Anterior cingulate cortex (tissue), 58 donors: ENCODE measurements at places on chromosomes 5 and 9.

DNA sequence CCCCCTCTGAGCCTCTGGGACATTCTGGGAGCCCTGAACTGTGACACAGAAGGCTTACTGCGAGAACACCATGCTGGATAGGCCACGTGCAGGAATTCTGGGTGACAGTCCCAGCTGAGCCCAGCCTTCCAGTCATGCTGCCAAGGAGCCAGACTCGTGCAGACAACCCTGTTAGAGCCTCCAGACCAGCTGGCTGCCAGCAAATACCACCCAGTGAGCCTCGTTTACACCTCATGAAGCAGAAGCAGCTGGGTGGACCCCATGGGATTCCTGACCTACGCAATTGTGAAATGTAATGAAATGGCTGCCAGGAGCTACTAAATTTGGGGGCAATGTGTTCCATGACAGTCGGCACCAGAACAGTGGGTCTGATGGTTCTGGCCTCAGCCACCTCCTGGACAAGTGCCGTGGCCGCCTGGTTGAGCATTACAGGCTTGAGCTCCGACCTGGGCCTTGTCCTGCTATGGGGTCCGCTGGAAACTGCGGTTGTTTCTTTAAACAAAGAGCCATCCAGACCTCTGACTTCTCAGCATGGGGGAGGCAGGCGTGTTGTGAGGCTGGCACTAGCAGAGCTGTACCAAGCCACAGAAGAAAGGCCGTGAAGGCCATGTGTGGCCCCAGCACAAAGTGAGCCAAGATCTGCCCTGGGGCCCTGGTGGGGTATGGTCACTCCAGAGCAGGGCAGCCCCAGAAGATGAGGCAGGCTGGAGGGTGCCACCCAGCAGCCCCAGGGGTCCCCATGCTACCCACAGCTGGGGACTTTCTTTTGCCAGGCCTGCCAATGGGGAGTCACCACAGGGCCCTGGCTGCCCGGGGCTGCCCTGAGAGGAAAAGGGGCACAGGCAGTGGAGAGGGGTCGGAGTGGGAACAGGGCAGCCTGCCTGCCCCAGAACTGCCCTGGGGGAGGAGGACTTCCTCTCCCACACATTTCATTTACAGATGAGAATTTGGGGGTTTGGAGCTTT, 19.3 kb upstream of the RXRA start:
- DNase-seq: no peak

DNA sequence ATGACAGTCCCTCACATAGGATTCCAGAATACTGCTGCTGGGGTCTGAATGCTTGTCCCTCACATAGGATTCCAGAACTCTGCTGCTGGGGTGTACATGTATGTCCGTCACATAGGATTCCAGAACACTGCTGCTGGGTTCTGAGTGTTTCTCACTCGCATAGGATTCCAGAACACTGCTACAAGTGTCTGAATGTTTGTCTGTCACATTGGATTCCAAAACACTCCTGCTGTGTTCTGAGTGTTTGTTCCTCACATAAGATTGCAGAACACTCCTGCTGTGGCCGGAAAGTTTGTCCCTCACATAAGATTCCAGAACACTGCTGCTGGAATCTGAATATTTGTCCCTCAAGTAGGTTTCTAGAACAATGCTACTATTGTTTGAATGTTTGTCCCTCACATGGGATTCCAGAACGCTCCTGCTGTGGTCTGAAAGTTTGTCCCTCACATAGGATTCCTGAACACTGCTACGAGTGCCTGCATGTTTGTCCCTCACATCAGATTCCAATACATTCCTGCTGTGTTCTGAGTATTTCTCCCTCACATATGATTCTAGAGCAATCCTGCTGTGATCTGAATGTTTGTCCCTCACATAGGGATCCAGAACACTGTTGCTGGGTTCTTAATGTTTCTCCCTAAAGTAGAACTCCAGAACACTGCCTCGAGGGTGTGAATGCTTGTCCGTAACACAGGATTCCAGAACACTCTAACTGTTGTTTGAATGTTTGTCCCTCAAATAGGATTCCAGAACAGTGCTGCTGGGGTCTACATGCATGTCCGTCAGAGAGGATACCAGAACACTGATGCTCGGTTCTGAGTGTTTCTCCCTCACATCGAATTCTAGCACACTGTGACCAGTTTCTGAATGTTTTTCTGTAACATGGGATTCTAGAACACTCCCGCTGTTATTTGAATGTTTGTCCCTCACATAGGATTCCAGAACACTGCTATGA, 200.4 kb downstream of the FOXD4L6 start:
- DNase-seq: no peak

GRCh38 chr5:178196281-178196812, 8.0 kb upstream of the HNRNPAB start:
- DNase-seq: no peak

GRCh38 chr9:105515811-105516413, 42.0 kb upstream of the FKTN start:
- no peak for DNase-seq

- DNase-seq: no peak
These were observed 73.3 kb upstream of the TBCA start for GRCh38 chr5:77849308-77849900.

GRCh38 chr9:127245637-127246164, 18.9 kb upstream of the GARNL3 start:
- DNase-seq: no peak

DNA sequence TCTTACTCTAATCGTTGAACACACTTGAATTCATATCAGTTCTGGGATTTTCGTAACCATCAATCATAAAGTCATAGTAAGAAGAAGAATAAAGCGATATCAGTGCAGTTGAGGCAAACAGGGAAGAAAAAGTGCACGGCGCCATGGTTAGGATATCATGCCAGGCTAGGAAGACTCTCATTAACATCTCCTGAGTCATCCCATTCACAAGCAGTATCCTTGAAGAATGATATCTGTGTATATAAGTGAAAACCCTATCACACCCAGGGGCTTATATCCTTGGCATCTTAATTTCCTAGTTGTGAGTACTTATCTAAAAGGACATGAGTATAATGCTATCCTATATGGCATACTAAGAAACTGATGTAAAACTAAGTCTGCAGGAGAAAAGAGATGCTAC, 38.6 kb downstream of the NFIB start:
- no peak for DNase-seq

- DNase-seq: no peak
These were observed 37.3 kb downstream of the ARHGAP26 start for GRCh38 chr5:142807372-142807911.

DNA sequence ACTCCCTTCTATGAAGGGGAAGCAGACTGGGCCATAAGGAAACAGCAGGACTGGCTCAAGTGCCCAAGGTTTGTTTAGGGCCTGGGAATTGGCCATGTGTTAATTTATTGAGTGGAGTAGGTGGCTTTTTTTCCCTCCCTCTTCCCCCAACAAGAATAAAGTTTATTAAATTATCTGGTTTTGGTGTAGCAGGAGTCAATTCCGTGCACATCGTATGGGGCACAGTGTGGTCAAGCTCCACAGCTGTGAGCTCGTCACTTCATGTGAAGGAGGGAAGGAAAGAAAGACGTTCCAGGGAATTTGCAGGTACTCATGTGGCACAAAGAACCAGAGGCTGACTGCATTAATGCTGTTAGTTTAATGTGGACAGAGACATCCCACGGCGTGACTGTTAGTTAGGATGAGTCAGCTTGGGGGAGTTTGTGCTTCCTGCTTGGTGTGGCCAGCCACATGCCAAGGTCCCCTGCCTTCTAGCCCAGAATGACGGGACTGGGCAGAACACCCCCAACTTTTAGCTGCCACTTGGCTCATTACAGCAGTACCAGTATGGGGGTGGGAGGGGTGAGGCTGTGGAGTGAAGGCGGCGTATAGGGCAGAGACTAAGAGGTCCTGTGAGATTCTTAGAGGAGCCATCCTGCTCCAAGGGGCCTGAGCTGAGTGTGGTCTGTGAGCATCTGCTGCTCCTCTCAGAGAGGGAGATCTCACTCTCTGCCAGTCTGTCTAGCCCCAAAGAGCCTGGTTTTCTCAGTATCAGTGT, 33.2 kb downstream of the CSF1R start:
- DNase-seq: no peak

DNA sequence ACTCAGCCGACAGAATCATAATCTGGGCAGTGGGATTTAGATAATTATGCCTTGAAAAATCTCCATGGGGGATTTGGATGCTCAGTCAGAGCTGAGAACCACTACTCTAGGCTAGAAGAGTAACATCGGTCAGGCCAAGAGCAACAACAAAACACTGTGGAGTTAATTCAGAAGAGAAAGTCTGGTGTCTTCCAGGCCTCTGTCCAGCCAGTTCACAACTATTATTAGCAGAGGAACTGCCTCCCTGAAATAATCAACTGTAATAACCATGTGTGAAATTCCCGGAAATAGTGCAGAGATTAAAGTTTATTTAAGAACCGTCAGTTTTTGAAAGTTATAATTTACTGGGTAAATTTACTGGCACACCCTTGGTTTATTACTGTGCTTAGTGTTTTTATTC, 8.2 kb upstream of the MARCHF3 start:
- no peak for DNase-seq
